ENCODE measurements at places on chromosomes 13 and 19. TPM values are rescaled to one million over a fixed set of nuclear protein-coding genes. Genes with fewer than 3 reads are reported as not detected.

MYPOP gene
- total RNA-seq: 7.3 TPM

ACP5 gene
- total RNA-seq: 74.4 TPM

LIM2 gene
- total RNA-seq: not detected

FAM216B gene
- not detected for total RNA-seq

ZNF177 gene
- total RNA-seq: 4.2 TPM

COX6B2 gene
- 0.73 TPM for total RNA-seq

ZNF610 gene
- total RNA-seq: 2.3 TPM

TEX26 gene
- not detected for total RNA-seq

MAST1 gene
- 0.26 TPM for total RNA-seq

DNA sequence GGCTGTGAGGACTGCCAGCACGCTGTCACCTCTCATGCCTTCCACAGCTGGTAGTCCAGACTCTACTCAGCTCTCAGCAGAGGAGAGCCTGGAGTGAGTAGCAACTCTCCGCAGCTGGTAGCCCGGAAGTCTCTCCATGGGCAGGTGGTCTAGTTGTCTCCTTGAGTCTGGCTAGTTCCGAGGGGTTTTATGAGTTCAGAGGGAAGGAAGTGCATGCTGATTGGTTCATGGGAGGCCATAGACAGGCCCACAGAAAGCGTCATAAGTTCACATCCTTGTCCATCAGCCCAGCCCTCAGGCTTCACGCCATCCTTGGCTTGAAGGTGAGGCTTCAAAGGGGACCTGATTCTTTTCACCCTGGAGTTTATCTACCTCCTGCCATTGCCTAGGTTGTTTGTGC lies 2662.4 kb upstream of the PCDH20 start:
- DNase-seq: no peak

- no peak for DNase-seq
These were observed 26.8 kb downstream of the ZNF627 start for GRCh38 chr19:11624069-11624463.

GRCh38 chr13:59261928-59262488 lies 901.7 kb downstream of the DIAPH3 start:
- DNase-seq: no peak

GRCh38 chr19:18503971-18504885 lies 17.6 kb downstream of the ELL start:
- DNase-seq: peak; percentile 74

DNA sequence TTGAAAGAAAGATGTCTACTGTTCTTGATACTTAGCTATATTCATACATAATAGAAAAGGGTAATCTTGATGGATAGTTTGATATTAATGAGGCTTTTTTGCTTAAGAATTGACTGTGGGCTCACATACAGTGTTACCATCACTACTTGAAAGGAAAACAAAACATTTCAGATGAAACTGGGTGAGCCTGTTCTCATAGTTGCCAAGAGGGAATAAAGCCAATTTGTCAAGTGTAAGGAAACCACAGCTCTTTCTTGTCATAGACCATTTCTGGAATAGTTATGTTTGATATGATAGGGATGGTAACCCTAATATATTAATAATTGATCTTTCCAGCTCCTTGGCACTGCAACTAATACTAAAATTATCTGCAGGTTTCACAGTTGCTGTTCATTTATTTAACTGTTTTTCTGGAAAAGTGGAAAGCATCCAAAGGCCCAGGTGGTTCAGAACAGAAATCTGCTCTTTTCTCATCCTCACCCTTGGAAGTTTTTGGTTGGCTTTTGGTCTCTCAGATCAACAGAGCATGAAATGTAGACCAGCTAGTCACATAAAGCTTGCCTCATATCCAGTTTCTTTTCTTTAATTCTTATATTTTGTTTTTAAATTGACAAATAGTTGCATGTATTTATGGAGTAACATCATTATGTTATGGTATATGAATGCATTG lies 43.2 kb downstream of the ARHGEF7 start:
- no peak for DNase-seq

GRCh38 chr13:102847272-102848234 lies 1.7 kb downstream of the ERCC5 start:
- peak; percentile 77 for DNase-seq

DNA sequence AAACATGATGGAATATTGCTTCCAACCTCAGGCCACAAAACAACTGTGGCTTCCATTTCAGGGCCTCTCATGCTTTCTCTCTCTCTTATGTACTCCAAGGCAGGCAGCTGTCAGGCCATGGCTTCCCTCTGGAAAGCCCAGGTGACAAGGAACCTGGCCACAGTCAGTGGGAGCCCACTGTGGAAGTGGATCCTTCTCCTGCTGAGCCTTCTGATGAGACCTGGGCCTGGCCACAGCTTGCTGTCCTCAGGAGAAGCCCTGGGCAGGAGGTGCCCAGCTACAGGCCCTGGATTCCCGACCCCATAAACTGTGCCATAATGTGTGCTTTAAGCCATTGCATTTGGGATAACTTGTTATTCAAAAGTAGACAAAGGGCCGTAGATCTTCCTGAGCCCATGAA lies 71.2 kb downstream of the SPACA7 start:
- peak; percentile 53 for DNase-seq

DNA sequence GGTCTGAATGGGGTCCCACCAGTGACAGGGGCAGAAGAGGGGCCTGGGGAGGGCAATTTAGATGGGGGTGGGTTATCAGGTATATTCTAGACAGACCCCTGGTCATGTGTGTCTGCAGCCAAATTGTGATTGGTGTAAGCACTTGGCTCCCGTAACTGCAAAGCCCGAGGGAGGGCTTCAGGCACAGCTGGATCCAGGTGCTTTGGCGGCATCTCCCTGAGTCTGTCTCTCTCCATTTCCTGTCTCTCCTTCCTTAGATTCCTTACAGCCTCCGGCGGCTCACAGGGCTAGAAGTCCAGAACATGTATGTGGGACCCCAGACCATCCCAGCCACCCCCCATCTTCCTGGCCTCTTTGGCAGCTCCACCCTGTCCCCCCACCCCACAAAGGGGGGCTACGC lies 31.4 kb downstream of the DHX34 start:
- no peak for DNase-seq

DNA sequence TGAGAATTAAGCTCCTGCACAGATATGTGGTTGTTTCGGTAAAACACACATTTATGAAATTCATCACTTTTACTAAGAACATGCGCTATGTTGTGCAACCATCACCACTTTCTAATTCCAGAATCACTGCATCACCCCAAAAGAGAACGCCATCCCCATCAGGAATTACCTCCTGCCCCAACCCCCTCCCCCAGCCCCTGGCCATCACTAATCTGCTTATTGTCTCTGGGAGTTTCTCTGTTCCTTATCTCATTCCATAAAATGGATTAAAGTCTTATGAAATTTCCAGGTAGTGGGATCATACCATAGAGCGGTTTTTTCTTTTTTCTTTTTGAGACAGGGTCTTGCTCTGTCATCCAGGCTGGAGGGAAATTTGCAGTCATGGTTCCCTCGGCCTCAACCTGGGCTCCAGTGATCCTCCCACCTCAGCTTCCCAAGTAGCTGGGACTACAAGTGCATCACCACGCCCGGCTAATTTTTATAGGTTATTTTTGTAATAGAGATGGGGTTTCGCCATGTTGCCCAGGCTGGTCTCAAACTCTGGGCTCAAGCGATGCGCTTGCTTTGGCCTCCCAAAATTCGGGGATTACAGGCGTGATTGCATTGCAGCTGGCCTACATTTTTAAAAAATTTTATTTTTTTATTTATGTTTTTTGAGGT lies 3.5 kb downstream of the ZSCAN5B start:
- no peak for DNase-seq

DNA sequence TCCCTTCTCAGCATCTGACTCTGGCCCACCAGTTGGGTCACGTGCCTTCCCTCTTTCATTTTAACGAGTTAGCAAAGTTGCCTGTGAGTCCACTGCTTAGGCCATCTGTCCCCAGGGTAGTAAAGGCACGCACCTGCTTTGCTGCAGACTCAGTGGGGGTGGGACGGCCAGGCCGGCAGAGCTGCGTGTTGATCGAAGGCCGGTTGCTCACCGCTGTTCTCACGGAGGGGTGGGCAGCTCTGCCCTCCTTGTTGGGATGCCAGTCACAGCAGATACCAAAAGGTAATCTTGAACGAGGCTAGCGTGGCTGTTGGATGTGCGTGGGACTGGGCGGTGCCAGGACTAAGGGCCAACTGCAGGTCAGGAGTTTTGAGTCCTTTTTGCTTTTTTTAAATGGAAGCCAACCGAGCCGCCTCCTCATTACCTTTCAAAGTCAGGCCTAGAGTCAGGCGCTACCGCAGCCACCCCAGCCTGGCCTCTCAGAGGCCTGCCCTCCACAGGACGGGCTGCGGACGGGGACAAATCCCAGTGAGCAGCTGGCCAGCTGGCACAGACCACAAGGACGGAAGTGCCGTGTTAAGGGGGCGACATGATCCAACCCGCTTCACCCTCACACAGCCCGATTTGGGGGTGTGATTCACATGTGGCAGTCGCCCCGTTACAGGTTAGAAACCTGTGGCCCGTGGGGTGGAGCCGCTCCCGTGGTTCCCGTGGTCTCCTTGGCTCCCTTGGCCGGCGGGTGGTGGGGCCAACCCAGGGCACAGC lies 20.6 kb downstream of the ADPRHL1 start:
- DNase-seq: no peak

DNA sequence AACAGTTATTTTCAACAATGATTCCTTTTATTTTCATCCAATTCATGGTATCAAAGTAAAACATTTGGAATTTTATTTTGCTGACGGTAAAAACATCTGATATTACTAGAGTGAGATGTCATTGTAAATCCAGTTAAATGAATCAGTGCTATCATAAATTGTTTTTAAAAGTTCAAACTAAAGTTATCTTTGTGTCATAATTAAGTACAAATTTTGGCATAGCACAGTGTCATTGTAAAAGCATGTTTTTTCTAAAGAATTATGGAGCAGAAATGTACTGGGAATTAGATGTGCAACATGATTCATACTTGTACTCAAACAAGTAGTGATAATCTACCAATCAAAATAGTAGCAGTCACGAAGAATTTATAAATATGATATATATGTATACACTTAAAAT lies 92.8 kb downstream of the FAM216B start:
- no peak for DNase-seq

GRCh38 chr13:99883805-99884204 lies 87.8 kb downstream of the ZIC5 start:
- no peak for DNase-seq

DNA sequence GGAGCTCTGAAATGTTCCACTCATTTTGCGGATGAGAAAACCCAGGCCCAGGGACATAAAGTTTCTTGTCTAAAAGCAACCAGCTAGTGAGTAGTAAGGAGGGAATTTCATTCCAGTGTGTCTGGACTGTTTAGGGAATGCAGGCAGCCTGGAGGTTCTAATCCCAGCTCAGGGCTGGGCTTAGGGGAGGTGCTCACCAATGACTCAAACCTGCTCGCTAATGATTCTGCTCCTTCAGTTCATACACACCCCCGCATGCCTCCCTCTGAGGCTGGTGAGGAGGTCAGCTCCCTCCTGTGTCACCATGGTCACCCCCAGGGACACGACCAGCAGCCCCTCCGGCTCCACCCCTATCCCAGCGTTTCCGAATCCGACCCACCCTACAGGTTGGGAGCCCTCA lies 34.6 kb downstream of the CYP4F2 start:
- DNase-seq: no peak

DNA sequence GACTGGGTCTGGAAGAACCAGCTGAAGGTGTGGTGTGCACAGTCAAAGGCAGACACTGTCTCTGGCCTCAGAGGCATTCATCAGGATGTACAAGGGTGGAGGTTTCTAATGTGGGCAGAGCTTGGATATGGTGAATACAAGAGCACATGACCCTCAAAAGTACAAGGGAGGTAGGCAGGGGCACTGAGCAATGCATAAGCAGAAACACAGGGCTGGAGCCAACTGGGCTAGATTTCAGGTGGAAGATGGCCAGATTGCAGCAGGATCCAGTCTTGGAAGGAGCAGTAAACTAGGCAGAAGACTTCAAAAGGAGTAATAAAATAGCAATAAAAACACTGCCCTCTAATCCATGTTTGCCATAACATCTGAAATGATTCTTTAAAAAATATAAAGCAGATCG lies 417.1 kb downstream of the OLFM4 start:
- no peak for DNase-seq

GRCh38 chr13:42893214-42893671 lies 98.8 kb downstream of the EPSTI1 start:
- no peak for DNase-seq

DNA sequence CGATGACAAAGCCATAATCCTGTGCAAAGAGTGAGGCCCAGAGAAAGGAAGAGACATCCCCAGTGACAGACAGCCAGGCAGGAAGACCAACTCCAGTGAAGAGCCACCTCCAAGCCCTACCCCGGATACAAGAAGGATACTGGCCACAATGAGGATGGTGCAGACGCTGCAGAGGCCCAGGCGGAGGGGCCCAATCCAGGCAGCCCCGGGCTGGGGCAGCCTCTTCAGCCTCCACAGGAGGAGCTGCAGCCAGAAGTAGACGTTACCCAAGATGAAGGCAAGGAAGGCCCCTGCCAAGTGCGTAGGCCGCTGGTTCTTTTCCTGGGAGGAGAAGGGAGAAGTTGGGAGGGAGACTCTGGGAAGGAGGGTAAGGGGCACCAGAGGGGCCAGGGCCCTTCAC lies 8.5 kb downstream of the TMEM150B start:
- no peak for DNase-seq

DNA sequence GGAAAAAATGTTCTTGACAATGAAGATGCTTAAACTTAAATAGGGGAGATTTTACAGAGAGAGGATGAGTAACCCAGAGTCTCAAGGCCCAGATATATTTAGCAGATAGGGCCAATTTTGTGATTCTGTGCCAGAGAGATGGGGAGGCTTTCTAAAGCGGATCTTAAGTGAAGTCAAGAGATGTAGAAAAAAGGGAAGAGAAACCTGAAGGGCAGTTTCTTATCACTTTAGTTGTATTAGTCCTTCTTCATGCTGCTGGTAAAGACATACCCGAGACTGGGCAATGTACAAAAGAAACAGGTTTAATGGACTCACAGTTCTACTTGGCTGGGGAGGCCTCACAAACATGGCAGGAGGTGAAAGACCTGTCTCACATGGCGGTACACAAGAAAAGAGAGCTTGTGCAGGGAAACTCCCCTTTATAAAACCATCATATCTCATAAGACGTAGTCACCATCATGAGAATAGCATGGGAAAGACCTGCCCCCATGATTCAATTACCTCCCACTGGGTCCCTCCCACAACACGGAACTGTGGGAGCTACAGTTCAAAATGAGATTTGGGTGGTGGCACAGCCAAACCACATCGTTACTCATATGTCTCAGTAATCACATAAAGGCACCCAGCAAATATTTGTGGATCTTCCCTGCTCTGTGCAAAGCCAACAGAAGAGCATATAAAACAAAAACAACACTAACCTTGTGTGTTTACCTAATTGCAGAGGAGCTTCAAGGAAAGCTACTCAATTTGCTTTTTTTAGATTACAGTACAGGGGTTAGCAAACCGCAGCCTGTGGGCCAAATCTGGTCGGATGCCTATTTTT lies 102.6 kb upstream of the MYCBP2 start:
- no peak for DNase-seq

GRCh38 chr13:31350560-31350959 lies 150.8 kb downstream of the B3GLCT start:
- DNase-seq: no peak
